MV-4-11 (cell line): ENCODE measurements at places on chromosomes 2 and 18.
A peak's percentile ranks its signal among the peaks of the same experiment; 100 is the strongest.

- no peak for DNase-seq
These were observed 5.1 kb downstream of the ADRA2B start for GRCh38 chr2:96111257-96111640.

DNA sequence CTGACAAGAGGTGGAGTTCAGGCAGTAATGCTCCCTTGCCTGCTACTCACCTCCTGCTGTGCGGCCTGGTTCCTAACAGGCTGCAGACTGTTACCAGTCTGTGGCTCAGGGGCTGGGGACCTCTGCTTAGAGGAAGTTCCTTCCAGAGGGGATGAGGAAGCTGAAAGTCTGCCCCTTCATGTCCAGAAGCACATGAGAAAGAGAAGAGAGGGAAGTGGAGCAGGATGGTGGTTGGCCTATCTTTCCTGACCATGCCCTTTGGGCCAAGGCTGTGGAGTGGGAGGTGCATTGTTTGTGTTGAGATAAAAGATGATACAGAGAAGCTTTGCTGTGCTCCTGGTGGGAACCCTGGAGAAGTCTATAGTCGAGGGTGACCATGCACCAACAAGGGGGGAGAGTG is 112.5 kb downstream of the LPIN1 start:
- peak; percentile 89 for DNase-seq

- DNase-seq: no peak
These were observed 60.5 kb downstream of the SMCHD1 start for GRCh38 chr18:2715990-2716389.

DNA sequence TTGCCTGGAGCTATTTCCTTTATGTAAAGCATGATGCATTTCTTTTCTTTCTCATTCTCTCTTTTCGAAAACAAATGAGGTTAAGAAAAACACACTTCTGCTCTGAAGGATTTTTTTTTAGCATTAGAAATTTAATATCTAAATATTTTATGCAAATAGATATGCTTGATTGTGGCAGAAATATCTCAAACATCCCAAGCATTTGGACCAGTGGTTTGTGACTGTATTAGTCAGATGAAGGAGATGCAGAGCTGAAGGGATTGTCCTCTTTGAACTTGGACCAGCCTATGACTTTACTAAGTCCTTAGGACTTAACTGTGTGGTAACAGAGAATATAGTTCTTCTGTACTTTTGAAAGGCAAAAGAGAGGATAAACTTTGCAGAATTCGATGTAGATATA is 335.9 kb upstream of the NT5C1B start:
- no peak for DNase-seq

- no peak for DNase-seq
These were observed 21.1 kb upstream of the NOSTRIN start for GRCh38 chr2:168781191-168781817.

DNA sequence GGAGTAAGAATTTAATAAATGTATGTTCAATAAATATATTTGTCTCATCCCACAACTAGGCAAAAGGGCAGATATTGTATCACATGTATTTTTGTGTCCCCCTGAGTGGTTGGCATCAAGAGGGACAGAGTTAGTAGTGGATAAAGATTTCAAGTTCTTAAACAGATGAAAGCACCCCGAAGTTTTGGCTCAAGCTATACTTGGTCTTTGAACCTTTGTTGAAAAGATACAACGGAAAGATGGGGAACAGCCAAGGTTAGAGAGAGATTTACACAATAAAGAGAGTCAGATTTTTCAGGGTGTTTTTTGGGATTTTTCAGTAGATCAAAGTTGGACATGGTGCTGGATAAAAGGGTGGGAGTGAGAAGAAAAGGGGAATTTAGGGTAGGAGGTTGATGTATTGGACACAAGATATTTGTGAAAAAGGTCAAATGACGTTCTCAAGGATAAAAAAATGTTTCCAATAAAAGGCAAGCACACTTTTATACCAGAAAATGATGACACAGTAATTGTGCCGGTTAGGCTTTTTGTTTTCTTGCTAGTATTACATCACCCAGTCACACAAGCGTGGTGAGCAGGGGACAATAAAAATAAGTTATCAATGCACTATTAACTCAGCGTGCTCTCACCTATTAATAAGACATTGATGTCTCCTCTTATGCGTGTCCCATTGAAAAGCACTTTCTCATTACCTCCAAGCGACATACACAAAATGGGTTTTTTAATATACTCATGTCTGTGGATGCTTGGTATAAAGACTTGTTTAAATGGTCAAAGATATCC is 59.5 kb downstream of the MEP1B start:
- no peak for DNase-seq

DNA sequence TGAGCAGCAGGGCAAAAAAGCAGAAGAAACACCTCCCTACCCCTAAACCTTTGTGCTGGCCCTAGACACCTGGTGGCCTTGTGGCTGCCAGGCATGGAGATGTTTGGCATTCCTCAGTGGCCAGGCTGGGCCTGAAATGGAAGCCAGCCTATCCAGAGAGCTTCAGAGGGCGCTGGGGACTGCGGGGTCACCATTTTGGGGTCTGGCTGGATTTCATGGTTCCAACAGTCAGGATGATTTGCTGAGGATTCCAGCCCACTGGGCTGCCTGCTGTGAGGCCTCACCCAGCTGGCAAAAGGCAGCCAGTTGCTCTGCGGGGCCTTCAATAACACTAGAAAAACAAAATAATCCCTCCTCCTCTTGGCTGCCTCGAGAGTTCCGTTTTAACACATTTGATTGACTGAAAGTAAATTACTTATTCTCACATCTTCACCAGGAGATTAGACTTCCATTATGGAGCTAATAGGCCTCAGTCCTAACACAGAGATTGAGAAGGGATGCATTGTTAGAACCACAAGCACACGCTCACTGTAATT is 154.1 kb downstream of the EN1 start:
- DNase-seq: no peak
